ENCODE measurements at places on chromosomes 5 and 9. TPM values are rescaled to one million over a fixed set of nuclear protein-coding genes. Genes with fewer than 3 reads are reported as not detected.
A peak's percentile ranks its signal among the peaks of the same experiment; 100 is the strongest.

- no peak for DNase-seq
Observed at GRCh38 chr5:132747616-132748440, 602 bp downstream of the CCNI2 start.

Gene INSL4
- not detected for total RNA-seq

- peak; percentile 64 for DNase-seq
Observed at GRCh38 chr5:135246923-135247795, 151.9 kb downstream of the MACROH2A1 start.

Gene SLCO6A1
- not detected for total RNA-seq

DNA sequence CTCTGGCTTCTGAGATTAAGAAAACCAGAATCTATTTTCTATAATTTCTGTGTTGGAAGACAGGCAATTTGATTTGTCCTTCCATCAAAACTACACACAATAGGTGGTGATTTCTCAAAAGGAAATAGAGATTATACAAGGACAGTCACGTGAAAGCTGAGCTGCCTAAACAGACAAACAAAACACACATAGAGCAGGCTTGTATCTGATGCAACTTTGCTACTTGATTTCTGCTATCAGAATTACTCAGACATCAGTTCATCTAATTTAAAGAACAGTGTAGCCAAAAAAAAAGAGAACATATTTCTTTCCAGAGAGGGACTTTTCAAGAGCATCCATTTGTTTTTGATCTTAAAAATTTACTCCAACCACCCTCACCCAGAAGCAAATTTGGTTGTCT, 2128.3 kb upstream of the C9orf72 start:
- no peak for DNase-seq

GRCh38 chr5:169218176-169218575, 82.8 kb downstream of the SLIT3 start:
- no peak for DNase-seq

Gene MYMK
- not detected for total RNA-seq

Gene TMEM167A
- 23.2 TPM for total RNA-seq

Gene IL33
- total RNA-seq, result 73.2 TPM

DNA sequence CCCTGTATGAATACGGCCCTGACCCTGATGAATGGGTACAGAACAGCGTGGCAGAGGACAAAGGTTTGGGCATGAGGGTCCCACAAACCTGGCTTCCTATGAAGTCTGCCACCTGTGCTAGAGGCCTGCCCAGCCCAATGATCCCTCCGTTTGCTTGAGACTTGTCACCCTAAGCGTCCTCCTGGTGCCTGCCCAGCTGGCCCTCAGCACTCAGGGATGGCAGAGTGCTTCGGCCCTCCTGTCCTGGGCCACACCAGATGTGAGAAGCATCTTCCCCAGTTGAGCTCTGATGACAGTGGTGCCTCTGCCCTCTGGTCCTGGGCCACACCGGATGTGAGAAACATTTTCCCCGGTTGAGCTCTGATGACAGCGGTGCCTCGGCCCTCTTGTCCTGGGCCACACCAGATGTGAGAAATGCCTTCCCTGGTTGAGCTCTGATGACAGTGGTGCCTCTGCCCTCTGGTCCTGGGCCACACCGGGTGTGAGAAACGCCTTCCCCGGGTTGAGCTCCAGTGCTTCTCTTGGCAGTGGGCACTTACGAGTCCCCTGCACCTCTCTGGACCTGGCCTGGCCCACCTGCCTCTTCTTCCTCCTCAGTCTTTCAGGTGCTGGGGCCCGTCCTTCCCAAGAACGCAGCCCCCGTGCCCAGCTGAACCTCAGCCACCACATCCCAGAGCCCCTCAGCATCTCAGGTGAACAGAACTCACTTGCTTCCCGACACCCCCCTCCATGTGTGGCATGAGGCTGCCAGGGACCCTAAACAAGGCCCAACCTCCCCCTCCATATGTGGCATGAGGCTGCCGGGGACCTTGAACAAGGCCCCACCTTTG, 253.1 kb upstream of the IRX1 start:
- DNase-seq, result peak; percentile 56

Measured in sigmoid colon (tissue), 7 donors.